ENCODE measurements at places on chromosomes 12 and 14.

DNA sequence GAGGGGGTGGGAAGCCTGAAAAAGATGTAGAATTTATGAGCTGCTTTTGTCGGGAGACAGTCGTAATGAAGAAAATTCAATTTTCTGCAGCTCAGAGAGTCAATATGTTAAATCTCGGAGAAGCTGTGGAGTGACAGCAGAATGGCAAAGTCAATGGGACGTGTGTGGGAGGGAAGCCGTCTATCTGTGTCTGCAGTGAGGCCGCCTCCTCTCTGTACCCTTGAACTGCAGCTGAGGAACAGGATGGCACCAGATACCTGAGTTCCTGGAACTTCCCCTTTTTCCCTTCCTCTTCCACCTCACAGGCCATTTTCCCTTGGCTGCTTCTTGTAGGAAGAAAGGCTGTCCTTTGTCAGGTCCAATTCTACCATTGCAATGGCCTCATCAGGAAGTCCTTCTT is 9.3 kb upstream of the CALCOCO1 start:
- DNase-seq = no peak

GRCh38 chr12:42260518-42260917 is 22.5 kb upstream of the YAF2 start:
- DNase-seq = no peak

GRCh38 chr14:86787717-86788116 is 1205.3 kb downstream of the GALC start:
- DNase-seq = no peak

DNA sequence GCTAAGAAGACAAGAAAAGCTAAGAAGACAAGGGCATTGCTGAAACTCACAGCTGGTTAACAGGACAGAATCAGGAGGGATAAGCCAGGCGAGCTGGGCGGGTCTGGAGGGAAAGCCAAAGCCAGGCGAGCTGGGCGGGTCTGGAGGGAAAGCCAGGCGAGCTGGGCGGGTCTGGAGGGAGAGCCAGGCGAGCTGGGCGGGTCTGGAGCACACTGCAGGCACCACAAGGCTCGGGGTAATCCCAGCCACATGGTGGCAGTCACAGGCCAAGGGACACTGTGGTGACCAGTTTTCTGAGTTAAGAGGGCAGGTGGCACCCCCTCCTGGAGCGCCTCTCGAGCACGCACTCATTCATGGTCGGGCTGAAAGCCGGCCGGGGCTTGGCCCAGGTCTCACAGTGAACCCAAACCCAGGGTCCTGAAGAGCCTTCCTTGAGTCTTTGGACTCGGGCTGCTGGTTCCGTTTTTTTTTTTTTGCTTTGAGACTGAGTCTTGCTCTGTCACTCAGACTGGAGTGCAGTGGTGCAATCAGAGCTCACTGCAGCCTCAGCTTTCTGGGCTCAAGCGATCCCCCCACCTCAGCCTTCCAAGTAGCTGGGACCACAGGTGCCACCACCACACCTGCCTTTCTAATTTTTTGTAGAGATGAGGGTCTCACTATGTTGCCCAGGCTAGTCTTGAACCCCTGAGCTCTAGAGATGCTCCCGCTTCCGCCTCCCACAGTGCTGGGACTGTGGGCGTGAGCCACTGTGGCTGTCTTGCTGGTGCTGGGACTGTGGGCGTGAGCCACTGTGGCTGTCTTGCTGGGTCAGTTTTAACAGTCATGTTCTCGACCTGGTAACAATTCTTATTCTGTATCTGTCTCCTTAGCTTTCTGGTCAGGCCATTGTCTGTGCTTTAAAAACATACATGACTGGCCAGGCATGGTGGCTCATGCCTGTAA is 40.2 kb downstream of the HSP90AA1 start:
- no peak for DNase-seq

GRCh38 chr12:109605016-109605415 is 31.4 kb downstream of the MVK start:
- DNase-seq = no peak

DNA sequence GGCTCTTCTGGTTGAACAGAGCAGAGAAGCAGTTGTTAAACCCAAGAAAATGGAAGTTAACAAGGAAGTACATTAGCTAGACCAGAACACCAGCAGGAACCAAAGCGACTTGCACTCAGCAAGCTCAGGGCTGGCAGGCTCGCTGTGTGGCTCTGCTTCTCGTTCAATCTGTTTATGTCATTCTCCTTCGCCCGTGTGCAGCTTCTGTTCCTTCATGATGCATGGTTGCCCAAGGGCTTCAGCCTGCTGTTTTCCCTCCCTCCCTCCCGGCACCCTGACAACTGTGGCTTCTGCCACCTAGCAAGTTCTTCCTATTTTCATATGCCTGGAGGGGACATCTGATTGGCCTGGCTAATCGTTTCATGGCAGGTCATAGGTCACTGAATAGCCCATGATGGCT is 25.3 kb downstream of the PIGH start:
- DNase-seq = no peak

All from stimulated activated CD4-positive, alpha-beta T cell treated with anti-CD3 and anti-CD28 coated beads, Interleukin-2, amount 100 ng/mL, for 4 hours (primary cell).